ENCODE measurements at places on chromosomes 6 and 20.

GRCh38 chr6:144595266-144595665 lies 310.1 kb downstream of the UTRN start:
- DNase-seq: no peak

GRCh38 chr6:98836962-98837944 lies 2.9 kb downstream of the POU3F2 start:
- DNase-seq: no peak

- DNase-seq: no peak
Measured at GRCh38 chr6:44115866-44116265, 11.4 kb downstream of the MRPL14 start.

- no peak for DNase-seq
Measured at GRCh38 chr6:11596640-11597237, 59.2 kb downstream of the TMEM170B start.

DNA sequence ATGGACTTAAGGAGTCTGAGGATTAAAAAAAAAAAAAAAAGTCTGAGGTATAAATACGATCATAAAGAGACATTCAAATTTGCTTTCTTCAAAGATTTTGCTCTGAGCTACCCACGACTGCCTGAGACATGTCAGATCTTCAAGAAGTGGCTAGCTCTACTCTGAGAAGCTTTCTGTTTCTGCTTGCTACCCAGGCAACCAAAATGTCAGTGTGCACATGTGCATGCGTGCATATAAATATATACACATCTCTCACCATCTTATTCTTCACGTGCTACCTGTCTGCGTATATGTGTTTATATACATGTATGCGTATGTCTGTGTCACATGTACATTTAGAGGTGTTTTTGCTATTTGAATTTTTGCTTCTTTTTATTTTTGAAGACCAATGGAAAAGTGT lies 299.6 kb upstream of the STXBP5 start:
- DNase-seq: no peak

- no peak for DNase-seq
Measured at GRCh38 chr20:50395914-50396488, 114.2 kb upstream of the PTPN1 start.

DNA sequence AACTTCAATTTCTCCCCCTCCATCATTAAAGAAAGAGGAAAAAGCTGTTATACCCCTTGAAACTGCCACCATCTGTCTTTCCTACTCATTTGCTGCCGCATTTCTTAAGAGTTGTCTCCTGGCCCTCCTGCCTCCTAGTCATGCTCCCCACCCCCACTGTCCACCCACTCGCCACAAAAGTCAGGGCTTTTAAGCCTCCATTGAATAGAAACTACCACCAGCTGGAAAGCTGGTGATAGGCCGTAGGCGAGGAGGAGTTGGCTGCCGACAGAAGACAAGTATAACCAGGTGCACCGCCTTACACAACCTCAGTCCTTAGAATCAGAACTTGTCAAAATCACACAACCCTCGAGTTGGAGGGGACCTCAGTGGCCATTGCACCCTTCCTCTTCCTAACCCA lies 67.6 kb downstream of the B3GAT2 start:
- DNase-seq: no peak

- no peak for DNase-seq
Measured at GRCh38 chr6:2725999-2726567, 24.6 kb downstream of the MYLK4 start.

DNA sequence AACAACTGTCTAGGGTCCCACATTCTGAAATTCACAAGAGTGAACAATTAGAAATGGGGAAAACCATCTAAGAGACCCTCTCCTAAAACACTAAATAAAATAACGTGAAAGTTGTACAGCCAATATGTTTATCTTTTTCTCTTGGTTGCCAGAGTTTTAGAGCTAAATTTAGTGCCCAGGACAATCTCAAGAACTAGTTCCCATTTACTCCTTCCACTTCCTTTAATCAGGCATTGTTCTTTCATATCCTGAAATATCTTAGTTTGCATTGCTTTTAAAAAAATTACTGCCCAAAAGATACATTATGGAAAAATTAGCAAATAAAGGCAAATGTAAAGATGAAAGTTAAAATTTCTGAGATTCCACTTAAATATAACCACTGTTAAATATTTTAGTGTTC lies 33.1 kb upstream of the UBR2 start:
- no peak for DNase-seq

- DNase-seq: no peak
Measured at GRCh38 chr6:132892929-132893771, 78.8 kb downstream of the RPS12 start.

GRCh38 chr20:16063881-16064280 lies 509.4 kb downstream of the KIF16B start:
- no peak for DNase-seq

DNA sequence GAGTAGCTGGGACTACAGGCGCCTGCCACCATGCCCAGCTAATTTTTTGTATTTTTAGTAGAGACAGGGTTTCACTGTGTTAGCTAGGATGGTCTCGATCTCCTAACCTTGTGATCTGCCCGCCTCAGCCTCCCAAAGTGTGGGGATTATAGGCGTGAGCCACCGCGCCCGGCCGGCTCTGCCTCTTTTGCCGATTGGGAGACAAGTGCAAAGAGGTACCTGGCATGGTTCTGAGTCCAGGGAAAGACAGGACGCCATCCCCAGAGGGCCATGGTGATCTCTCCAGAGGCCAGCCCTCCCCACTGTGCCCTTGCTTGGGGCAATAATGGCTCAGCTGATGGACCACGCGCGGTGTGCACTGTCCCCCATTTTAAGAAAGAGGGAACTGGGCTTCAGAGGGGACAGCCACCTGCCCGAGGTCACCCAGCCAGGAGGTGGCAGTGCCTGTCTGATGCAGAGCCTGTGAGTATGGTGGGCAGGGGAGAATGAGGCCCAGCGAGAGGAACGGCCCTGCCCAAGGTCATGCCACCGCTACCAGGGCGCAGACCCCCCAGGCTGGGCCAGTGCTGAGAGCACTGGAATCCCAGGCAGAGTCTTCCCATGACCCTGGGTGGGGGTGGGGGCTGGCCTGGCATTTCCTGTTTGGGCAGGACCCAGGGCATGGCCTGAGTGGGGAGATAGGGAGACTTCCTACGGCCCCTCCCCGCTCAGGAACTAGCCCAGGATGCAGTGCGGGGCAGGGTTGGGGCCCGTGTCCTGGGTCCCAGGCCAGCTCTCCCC lies 61.0 kb downstream of the SNAI1 start:
- no peak for DNase-seq

- no peak for DNase-seq
Measured at GRCh38 chr6:10431423-10432164, 16.7 kb upstream of the TFAP2A start.

GRCh38 chr6:110597761-110598160 lies 121.3 kb upstream of the SLC22A16 start:
- no peak for DNase-seq

- DNase-seq: peak; percentile 80
Measured at GRCh38 chr20:35329435-35330139, 37.4 kb upstream of the FAM83C start.

GRCh38 chr6:118372413-118372812 lies 175.7 kb upstream of the PLN start:
- no peak for DNase-seq

DNA sequence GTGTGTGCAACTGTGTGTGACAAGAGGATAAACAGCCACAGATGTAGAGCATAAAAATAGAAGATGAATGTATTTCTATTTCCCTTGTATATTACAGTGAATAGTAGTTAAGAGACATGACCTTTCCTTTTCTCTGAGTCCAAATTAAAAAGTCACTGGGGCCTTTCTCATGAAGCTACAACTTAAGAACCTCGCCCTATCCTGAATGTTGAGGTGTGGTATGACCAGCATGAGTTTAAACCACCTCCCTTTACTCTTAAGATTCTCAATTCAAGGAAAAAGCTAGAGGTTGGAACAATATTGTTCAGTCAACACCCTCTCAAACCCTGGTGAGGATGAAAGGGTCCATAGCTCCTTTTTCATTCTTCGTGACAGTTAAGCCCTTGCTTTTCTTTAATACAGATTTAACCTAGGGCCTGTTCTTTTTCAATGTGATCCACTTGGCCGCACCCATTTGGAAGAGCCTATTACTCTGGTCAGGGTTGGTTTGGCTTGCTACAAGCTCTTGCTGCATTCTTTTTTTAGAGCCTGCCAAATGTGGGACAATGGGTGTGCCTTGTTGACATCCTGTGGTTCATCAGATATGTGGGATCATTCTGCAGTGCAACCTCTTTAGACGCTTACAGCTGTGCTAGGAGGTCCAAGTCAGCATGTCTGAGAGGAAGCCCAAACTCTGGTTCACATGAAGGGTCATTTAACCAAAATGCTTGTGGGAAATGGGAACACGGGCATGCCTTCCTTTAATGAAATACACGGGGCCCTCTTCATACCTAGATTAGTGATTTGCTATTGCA lies 290.0 kb downstream of the HAO1 start:
- no peak for DNase-seq

DNA sequence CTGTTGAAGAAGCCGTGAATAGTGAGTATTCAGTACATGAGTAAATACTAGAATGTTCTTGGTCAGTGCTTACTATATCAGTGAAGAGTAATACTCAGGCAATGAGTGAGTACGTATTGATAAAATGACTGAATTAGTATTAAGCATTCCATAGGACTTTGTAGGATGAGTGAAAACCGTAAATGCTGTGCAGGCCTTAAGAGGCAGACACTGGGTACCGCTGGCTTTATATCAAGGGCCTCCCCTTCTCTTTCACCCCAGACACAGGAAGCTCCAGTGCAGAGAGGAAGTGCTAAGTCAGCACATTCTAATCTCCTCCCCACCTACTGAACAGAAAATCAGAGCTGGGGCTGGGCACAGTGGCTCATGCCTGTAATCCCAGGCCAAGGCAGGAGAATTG lies 24.2 kb downstream of the POFUT1 start:
- DNase-seq: peak; percentile 82

- DNase-seq: no peak
Measured at GRCh38 chr6:107813555-107814194, 10.4 kb downstream of the SCML4 start.

DNA sequence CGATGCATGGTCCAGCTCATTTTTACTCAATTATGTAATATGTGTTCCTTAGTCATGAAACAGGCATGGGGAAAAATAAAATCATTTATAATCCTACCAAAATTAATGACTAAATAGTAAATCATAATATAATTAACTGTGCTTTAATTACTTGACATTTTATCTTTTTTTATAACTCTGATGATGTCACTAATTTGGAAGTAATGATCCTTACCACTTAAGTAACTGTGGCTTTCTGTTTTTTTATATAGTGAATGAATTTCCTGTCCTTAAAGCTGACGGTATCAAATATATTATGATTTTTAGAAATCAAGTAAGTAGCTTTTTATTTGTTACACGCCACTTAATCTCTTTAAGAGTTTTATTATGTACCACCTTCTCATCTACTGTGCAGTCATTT lies 32.2 kb downstream of the CSE1L start:
- DNase-seq: no peak

DNA sequence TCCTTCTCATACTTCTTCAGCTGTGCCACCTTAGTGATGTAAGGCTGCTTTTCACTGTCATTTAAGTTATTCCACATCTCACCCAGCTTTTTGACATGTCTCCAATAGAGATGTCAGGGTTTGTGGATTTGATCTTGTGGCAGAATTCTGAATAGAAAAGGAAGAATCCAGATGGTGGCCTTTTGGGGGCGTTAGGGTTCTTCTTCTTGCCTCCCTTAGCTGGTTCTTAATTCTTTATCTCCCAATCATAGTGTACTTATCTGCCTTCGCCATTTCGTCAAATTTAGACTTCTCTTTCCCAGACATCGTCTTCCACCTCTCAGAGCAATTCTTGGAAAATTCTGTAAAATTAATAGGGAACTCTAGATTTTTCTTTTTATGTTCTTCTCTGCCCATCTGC lies 422.9 kb downstream of the GJA1 start:
- DNase-seq: no peak

DNA sequence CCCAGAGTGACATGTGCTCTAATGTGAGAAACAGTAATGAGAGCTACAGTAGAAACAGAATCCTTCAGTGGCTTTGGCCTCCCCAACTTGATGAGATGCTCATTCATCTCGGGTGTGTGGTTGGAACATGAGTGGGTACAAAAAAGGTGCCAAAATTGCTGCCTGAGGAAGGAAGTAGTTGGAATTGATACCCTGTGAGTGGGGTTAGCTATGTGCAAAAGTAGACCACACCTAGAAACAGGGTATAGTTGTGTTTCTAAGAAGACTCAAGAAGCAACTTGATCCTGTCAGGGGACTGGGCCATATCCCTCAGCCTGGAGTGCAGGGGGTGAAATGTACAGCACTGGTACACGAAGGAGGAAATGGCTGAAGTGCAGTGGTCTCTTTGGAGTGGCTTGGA lies 206.4 kb upstream of the SUPT3H start:
- DNase-seq: peak; percentile 63

GRCh38 chr6:32954986-32955802 lies 2.3 kb upstream of the HLA-DMA start:
- DNase-seq: peak; percentile 57

GRCh38 chr20:62487-62886 lies 25.0 kb upstream of the DEFB125 start:
- DNase-seq: no peak

- DNase-seq: no peak
Measured at GRCh38 chr20:4195499-4195898, 180.1 kb upstream of the RNF24 start.

DNA sequence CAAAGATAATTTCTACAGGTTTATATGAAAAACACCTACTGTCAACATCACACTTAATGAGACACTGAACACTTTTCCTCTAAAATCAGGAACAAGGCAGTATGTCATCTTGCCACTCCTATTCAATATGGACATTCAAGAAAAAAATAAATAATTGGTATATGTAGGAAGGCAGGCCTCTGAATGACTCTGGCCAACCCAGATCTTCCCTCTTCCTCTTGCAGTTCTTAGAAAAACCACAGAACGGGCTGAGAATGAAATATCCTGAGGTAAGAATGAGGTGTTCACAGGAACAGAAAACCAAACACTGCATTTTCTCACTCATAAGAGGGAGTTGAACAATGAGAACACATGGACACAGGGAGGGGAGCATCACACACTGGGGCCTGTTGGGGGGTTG lies 1207.2 kb upstream of the CITED2 start:
- peak; percentile 78 for DNase-seq

DNA sequence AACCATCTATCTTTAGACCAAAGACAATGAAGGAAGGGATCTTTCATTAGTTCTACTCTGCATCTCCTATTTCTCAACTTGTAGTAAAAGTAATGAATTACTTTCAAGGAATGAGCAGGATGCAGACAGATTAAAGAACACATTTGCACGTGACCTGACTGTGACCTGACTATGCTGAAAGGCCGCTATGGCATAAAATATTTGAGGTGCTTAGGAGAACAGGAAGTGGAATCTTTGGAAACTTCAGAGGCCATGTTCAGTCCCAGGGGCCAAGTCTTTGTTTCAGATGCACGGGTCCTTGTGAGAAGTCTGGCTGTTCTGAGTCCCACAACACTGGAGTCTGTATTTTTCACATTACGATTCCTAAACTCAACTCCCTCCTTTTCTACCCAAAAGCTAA lies 41.0 kb downstream of the NINL start:
- no peak for DNase-seq

- no peak for DNase-seq
Measured at GRCh38 chr6:68704485-68704884, 69.4 kb downstream of the ADGRB3 start.
